ENCODE measurements at places on chromosomes 4 and X. TPM values are rescaled to one million over a fixed set of nuclear protein-coding genes. Genes with fewer than 3 reads are reported as not detected.

Gene RHOXF1
- total RNA-seq: not detected

Gene EMCN
- total RNA-seq: 1.4 TPM

Gene SMIM14
- 36.3 TPM for total RNA-seq

Gene SLC9B2
- 12.3 TPM for total RNA-seq

Gene SPACA5
- not detected for total RNA-seq

Gene RIBC1
- total RNA-seq: 0.19 TPM

Gene KIT
- total RNA-seq: 2.6 TPM

Gene ALPK1
- 8.5 TPM for total RNA-seq
